ENCODE measurements at places on chromosomes 12 and 14.

- no peak for DNase-seq
Observed at GRCh38 chr12:116898669-116899068, 12.1 kb upstream of the FBXW8 start.

- no peak for DNase-seq
Observed at GRCh38 chr12:26936559-26937442, 980 bp downstream of the INTS13 start.

DNA sequence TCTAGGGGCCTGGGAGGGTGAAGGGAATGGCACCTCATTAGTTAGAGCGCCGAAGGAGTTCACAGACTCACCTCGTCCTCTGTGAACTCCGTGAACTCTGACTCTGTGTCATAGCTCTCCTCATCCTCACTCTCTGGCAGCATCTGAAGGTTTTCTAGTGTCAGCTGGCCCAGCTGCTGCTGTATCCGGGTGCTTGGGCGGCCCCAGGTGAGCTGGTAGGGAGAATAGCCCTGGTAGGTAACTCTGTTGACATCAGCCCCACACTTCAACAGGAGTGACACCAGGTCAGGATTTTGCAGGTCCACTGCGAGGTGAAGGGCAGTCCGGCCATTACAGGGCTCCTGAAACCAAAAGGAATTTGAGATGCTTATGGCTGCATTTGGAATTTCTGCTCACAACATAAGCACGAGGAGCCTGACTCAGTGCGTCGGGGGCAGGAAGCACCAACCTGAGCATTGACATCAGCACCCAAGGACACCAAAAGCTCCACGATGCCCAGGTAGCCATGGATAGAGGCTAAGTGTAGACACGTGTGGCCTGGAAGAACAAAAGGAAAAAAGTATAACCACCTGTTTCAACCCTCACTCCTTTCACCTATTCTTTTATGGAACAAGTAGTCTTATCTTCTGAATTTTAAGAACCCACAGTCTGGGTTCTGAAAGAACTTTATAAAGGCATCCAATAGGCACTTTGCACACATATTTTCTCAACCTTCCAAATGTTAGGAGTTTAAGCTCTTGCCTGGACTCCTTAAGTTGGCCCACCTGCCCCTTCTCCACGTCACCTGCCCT lies 2.0 kb downstream of the NFKBIA start:
- no peak for DNase-seq

DNA sequence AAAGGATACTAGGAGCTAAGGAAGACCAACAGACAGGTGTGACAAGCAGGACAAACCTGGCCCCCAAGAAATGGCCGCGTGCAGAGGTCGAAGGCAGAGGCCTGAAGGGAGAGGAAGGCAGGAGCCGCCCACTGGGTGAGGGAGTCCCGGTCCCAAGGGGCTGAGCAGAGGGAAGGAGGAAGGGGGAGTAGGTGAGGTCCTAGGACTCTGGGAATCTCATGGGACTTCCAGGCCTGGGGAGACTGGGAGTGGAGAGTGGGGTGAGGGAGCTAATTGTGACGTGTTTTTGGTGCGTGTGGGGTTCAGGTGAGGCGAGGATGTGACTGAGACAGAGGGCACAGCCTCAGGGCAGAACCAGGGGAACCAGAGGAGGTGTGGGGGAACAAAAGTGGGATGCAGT lies 11.7 kb upstream of the FLVCR2 start:
- no peak for DNase-seq

GRCh38 chr14:75434138-75434889 lies 6.5 kb downstream of the JDP2 start:
- DNase-seq = no peak

Data from progenitor cell of endocrine pancreas (in vitro differentiated cells).